Cortex of kidney (tissue), 1 donor: ENCODE measurements at places on chromosomes 12 and 14.

- no peak for DNase-seq
These were observed 9.9 kb downstream of the UBC start for GRCh38 chr12:124904306-124905098.

- no peak for DNase-seq
These were observed 25.2 kb upstream of the OAS1 start for GRCh38 chr12:112881602-112882001.

DNA sequence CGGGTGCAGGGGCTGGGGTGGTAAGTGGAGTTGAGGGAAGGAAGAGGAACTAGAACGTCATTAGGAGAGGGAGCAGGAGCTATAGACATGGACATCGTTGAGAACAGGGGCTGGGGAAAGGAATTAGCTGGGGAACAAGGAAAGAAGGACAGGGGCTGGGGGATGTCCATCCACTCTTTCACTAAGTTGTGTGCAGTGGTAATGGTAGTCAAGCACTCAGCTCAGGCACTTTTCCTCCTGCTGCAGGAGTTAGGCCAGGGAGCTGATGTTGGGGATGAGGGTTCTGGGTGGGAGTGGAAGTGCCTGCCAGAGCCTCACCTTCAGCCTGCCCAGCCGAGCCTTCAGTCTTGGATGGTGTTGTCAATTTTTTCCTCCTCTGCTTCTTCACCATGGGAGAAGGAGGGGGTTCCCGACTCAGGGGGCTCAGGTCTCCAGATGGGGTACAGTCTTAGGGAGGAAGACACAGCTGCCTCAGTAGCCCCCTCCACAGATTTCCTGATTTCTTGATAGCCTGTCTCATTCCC is 9.2 kb downstream of the AGAP2 start:
- DNase-seq = no peak

DNA sequence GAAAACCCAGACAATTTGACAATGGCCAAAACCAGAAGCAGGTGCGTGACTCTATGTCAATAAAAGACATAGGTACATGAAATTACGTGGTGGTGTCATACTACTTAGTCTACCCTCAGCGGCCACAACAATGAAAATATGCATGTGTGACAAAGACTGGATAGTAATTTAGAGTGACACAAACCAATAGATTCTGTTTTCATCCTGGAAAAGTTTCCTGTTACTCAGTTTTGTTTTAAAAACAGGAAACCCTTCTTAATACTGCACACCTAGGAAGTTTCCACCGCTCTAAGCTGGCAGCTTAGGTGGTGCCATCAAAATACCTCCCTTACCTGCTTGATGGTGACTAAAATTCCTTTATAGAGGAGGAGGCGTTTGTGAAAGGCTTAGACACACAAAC is 15.1 kb downstream of the POU6F1 start:
- DNase-seq = no peak

DNA sequence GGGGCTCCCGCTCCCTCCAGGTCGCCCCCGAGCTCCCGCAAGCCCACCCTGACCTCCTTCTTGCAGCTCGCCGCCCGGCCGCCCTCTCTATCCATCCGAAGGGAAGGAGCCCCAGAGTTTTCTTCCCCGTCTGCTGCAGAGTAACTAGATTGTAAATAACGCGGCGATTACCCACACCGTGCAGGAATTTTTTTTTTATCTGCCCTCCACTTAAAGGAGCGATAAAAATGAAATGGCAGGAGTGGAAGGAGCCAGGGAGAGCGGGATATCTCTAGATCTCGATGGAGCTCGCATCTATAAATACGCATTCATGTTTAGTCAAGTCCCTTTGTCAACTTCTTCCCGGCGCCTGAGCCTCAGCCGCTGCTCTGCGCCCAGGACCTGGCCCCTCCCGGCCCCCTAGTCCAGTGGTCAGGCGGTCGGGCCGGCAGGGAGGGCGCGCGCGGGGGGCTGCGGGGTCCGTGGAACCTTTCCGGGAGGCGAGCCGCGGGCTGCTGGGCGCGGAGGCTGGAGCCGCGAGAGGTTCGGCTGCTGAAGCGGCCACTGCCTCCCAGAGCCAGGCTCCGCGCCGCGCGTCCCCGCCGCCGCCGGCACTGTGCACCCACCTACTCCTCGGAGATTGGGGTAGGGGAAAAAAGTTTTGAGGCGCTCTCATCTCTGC is 386.0 kb downstream of the BCAT1 start:
- no peak for DNase-seq

GRCh38 chr14:102945346-102946130 is 23.1 kb downstream of the AMN start:
- DNase-seq = no peak

- DNase-seq = no peak
These were observed 52.3 kb downstream of the KCNK10 start for GRCh38 chr14:88270776-88271175.
